ENCODE measurements at places on chromosomes 7 and 10.

GRCh38 chr10:79938728-79939406 is 10.0 kb downstream of the SFTPD start:
- DNase-seq = no peak

DNA sequence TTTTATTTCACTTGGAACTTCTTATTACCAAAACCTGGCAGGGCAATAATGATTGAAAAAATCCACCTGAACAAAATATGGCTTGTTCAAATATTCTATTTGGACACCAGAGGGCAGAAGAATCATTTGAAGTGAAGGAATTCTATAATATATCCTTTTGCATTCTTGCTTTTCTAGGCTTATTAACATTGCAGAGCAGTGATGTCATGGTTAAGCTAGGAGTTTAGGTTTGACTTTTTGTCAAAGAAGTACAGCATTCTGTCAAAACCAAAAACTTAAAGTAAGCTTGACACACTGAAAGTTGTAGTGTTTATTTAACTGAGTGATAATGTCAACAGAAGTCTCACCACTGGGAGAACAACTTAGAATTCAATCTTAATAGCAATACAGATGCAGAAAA is 156.0 kb downstream of the SEMA3D start:
- DNase-seq = no peak

DNA sequence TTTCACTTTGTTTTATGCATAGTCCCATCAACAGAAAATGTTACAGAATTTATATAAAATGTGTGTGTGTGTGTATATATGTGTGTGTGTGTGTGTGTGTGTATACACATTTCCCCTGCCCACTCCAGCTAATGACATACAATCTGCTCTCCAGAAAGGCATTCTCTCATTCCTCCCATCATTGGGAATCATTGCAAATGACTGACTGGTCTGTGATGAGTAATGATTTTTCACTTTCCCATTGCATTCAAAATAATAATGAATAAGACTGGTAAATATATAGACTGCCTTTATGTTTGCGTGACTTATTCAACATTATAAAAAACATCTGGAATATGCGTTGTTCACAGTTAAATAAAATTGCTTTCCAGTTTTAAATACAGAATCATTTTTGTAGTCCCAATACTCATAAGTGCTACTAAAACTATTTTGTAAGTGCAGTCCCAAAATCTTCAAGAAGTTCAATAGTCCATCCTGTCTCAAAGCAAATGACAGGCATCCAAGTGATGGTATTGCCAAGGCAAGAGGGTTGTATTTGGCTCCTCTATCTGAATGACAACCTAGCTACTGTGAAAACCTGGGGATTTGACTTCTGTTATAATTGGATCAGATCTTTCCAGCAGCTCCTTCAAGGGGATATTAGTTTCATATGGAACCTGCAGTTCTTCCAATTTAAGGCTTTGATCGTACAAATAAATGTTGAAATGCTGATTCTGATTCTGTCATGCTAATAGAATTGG is 150.9 kb downstream of the POLR1F start:
- no peak for DNase-seq

DNA sequence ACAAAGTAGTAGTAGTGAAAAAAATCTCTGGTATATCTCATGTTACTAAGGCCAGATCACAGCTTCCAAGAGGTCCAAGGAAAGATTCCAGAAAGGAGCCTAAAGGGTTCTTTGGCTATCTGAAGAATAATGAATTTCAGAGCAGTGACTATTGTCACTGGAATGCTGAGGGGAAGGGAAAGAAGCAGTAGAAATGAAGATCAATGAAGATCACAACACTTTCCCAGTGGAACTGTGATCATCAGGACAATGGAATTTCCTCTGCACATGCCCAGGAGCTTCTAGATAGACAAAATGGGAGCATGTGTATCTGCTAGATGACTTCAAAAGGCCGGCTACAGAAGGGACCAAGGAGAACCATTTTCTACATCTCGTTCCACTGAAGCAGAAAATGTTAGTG is 219.5 kb upstream of the PHYHIPL start:
- no peak for DNase-seq

GRCh38 chr10:35442028-35442427 is 105.7 kb downstream of the CCNY start:
- no peak for DNase-seq

GRCh38 chr7:104883248-104883717 is 130.7 kb upstream of the KMT2E start:
- no peak for DNase-seq

- no peak for DNase-seq
Observed at GRCh38 chr10:22648547-22648961, 65.8 kb downstream of the PIP4K2A start.

GRCh38 chr10:117819304-117819703 is 227.4 kb downstream of the RAB11FIP2 start:
- no peak for DNase-seq

DNA sequence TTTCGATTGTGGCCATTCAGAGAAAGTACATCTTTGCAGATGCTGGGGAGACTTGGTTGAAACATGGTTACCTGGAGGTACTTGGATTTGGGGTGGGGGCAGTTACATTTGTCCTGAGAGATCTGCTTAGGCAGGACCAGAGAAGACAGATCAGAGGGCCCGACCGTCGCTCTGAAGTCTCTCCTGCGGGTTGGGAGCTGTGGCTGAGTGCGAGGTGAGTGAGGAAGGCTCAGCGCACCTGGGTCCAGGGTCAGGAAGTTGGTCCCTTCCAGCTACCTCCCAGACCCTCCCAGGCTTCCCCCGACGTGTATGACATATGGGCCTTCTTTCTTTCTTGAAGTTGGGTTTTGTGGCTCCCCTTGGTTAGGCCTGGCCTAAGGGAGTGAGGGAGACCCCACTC is 56.3 kb downstream of the LHPP start:
- DNase-seq = no peak

DNA sequence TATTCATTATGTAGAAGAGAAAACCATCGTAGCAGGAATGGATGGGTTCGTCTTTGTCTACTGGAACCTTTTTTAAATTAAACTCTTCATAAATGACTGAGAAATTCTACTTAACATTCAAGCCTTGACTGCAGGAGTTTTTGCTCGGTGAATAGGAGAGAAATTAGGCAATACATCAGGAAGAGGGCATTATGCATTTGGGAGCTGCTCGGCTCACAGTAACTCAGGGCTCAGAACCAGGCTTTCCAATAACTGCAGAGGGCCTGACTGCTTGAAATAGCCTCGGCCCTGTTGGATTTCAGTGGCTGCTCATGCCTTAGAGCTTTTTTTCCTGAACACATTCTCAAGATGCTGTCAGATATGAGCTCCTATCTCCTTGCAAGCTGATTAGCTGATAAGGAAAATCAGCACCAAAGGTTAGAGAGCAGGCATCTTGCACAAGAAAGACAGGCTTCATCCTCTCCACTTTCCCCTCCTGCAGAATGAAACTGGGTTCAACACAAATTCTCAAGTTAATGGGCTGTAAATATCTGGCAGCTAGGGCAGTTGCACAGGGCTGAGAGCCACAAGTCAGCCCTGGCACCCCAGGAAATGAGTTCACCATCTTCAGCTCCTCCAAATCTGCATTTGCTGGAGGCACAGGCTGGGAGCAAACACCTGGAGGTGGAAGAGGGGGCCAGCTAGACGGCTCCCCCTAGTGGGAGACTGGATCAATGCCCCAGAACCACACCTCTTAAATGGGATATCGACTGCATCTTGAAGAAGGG is 24.3 kb downstream of the TECTB start:
- DNase-seq = no peak

DNA sequence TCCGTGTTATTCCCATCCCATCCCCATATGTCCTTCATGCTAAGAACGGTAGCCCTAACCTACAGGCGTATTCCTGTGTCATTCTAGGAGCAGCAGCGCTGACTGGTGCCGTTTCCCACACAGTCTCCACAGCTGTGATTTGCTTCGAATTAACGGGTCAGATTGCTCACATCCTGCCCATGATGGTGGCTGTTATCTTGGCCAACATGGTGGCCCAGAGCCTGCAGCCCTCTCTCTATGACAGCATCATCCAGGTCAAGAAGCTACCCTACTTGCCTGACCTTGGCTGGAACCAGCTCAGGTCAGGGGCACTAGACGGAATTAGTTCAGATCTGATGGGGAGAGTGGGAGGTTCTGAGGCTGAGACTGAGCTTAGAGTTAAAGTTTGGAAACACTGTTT is 20.7 kb downstream of the FAM131B start:
- DNase-seq = no peak

DNA sequence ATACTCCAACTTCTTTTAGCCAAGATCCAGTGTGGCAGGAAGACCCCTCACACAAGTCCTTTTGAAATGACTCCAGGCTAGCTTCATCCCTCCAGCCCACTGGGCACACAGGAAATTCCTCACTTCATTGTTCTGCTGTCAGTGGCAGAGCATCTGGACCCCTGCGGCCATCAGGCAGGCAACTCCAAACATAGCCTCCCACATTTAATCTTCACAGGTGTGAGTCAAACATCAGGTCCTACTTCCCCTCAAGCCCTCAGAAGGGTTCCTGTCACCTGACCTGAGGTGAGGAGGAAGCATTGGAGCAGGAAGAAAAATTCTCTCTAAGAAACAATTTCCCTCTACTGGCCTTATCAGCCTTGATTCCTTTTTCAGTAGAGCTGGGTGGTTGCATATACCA is 51.1 kb upstream of the C1GALT1 start:
- DNase-seq = no peak

DNA sequence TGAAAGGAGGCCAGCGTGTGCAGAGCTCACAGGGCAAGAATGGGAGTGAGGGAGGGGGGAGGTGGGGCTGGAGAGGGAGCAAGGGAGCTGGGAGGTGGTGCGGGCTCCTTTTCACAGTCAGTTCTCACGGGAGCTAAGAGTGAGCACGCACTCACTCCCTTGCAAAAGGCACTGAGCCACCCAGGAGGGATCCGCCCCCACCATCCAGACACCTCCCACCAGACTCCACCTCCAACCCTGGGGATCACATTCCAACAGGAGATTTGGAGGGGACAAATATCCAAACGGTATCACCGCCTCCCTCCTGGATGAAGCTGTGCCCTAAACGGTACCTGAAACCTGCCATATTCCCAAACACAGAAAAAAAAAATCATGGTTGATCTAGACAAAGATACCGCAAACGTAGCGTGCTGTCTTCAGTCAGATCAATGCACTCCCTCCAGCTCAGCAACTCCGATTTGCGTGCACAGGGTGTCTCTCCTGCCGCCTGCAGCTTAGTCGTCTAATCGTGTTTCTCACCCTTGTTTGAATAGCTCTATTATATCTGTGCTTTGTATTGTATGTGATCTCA is 20.3 kb upstream of the PRKAG2 start:
- no peak for DNase-seq

- no peak for DNase-seq
Observed at GRCh38 chr7:157797361-157797760, 460.6 kb downstream of the DNAJB6 start.

DNA sequence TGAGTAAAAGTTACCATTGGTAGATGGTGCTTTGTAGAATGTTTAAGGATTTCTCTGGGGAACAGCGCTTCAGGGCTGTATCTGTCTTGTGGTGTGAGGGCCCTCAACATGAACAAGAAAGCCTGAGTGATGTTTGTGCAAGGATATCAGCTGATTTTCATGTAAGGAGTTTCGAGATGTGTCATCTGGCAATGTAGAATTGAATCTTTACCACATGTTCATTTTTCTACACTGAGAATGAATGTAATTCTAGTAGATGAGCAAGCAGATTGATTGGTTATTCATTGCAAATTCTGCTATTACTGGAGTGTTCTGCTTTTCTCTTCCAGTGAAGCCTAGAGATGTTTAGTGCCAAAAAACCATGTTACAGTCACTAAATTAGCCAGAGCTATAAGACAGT is 87.7 kb downstream of the ST7 start:
- no peak for DNase-seq

DNA sequence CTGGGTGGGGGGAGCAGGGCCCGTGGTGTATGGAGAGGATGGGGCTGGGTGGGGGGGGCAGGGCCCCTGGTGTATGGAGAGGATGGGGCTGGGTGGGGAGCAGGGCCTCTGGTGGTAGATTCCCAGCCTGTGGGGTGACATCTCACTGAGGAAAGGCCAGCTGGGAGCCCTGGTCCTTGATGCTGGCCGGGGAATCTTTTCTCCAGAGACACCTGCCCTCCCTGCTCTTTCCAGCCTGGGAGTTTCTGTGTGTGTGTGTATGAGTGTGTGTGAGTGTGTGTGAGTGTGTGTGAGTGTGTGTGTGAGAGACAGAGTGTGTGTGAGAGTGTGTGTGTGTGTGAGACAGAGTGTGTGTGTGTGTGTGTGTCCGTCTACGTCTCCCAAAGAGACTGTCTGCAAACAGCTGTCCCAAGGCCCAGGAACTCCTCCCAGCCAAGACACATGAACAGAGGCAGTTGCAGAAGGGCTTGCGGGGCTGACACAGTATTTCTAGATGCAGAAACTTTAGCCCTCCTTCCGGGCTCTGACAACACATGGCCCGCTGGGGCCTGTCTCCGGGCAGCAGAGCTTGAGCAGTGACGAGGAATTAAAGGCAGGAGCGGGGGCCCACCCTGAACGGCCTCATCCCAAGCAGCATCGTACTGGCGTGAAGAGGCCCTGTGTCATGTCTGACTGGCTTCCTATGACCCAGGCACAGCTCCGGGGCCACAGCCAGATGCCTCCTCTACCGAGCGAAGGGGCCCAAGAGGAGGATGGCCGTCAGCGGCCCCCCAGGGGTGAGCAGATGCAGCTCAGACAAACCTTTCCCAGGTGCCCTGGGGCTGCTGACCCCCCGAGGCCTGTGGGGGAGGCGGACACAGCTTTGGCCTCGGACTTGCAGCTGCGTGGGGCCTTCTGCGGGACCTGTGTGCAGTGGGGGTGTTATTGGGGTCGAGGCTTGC is 24.3 kb downstream of the FAM20C start:
- no peak for DNase-seq

DNA sequence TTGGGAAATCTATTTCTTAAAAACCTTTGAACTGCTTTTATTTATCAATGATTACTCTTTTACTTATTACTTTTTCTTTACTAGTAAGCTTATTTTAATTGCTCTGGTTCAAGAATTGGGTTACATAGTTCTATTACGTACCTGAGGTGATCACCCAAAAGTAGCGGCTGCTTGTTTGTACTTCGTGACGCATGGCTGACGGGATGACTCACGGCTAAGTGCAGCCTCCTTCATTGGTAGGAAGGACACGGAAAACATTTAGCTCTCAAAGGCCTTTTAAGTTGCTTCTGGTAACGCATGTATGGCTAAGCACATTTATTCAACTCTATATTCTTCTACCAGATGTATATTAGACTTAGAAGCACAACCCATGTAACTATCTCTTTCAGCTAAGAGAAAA is 285.8 kb upstream of the SP4 start:
- no peak for DNase-seq
